ENCODE measurements at places on chromosomes 11 and 22. TPM values are rescaled to one million over a fixed set of nuclear protein-coding genes. Genes with fewer than 3 reads are reported as not detected.

- peak; percentile 11 for DNase-seq
Measured at GRCh38 chr22:48664586-48664985, 1163.1 kb downstream of the BRD1 start.

- no peak for DNase-seq
Measured at GRCh38 chr11:2766166-2766565, 66.4 kb upstream of the KCNQ1OT1 start.

GRCh38 chr22:48044487-48045060 is 1282.1 kb downstream of the TBC1D22A start:
- no peak for DNase-seq

GRCh38 chr11:75598264-75598663 is 36.2 kb downstream of the SERPINH1 start:
- DNase-seq: no peak

- DNase-seq: no peak
Measured at GRCh38 chr11:5815534-5815933, 6.8 kb downstream of the OR52N2 start.

DNA sequence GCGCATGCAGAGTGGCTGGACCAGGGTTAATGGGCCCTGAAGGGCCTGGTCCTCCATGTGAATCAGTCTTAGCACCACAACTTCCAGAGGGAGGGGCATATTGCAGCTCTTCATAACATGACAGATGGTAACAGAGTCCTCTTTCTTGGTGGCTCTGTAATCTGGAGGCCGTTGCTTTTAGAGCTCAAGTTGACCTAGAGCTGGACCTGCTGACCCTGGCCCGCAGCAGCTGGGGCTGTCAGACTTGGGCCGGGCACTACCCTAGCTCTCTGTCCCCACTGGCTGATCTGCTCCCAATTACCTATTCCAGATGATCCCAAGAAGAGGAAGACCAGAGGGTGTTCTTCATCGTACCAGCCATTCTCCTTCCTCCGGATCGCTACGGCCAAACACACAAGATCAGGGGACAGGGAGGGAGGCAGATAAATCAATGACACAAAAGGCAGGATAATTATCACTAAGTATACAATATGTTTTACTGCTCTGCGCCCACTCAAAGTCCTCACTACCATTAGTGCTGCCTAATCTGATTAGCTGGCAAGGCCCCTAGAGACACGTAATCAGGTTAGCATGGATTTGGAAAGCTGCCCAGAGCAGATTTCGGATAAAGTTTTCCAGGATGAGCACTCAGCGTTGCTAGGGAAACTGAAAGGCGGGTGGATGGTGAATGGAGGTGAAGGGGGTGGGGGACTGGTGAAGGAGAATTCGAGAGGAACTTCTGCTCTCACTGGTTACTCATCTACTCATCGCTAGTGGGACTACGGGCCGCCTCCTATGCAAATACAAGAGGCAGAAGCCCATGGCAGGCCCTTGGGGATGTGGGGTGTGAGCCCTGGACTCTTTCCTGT is 64.5 kb upstream of the PHOX2A start:
- no peak for DNase-seq

DNA sequence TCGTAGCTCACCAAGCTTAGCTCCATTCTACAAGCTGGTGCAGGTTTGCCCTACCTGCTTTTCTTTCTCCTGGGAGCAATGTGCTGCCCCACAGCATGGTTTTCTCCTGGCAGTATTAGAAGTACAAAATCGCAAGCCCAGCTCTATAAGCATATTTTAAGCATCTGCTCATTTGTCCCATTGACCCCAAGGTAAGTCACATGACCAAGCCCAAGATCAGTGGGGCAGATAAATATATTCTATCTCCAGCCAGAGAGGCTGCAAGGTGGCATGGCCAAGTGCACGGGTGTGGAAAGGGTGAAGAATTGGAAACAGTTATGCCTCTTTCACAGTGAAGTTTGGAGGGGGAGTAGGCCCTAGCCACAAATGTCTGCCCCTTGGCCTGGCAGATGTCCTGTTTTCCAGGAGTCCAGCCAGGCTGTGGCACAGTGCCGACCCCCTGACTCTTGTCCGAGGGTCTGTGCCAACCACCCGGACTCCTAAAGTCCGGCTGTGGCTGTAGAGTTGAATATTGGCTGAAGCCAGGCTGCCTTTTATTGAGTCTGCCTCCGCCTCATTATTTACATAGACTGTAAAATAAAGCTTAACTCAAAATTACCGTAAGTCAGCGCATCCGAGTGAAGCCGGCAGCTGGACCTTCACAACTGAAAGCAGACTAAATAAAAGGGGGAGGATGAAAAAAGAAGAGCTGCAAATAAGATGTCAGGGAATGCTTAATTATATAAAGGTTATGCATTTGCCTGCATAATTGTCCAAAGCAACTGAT is 165.7 kb downstream of the COMMD9 start:
- DNase-seq: no peak

DNA sequence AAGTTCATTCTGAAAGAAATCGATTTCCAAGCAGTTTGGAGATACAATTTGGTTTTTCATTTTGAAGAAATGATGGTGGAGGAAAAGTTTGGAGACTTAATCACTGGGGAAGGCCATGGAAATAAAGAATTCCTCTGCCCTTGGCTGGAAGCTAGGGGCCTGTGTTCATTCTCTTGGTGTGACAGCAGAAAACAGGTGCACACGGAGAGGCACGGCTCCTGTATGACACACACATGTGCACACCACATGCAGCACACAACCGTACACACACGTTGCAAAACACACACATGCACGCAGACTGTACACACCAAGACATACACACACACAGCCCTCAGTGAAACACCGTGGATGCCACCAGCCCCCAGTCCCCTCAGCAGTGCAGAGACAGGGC is 64.2 kb downstream of the CYTH4 start:
- no peak for DNase-seq

Gene IGSF9B
- total RNA-seq: 41.7 TPM

Gene CLMP
- 8.6 TPM for total RNA-seq

Gene PIWIL4
- 0.68 TPM for total RNA-seq

Gene DGKZ
- 67.5 TPM for total RNA-seq

All from Right ventricle myocardium inferior (tissue), 1 donor.